ENCODE measurements at places on chromosomes 7 and 10.
A peak's percentile ranks its signal among the peaks of the same experiment; 100 is the strongest.

GRCh38 chr10:71090801-71091200 is 121.6 kb upstream of the UNC5B start:
- no peaks in the 10 kb centered on the region for H3K27me3 ChIP-seq
- no peak overlapping the region for H3K4me3 ChIP-seq
- no peaks in the 10 kb centered on the region for H3K4me1 ChIP-seq
- H3K27ac ChIP-seq = no peak overlapping the region
- peak; percentile 38 for DNase-seq

DNA sequence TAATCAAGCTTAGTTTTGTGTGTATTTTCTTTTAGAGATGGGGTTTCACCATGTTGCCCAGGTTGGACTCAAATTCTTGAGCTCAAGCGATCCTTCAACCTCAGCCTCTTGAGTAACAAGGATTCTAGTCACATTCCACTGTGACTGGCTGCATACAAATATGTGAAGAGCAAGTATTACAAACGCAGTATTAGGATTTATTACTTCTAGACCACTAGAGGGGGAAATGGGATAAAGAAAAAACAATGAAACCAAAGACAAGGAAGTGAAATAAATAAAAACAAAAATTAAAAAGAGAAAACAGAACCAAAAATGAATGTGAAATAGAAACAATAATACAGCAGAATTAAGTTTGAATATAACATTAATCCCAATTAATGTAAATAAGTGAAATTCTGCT is 308.7 kb downstream of the ANKRD30A start:
- no peaks in the 10 kb centered on the region for H3K27me3 ChIP-seq
- H3K27ac ChIP-seq = no peak overlapping the region
- no peak for DNase-seq
- no peak overlapping the region for H3K4me3 ChIP-seq

DNA sequence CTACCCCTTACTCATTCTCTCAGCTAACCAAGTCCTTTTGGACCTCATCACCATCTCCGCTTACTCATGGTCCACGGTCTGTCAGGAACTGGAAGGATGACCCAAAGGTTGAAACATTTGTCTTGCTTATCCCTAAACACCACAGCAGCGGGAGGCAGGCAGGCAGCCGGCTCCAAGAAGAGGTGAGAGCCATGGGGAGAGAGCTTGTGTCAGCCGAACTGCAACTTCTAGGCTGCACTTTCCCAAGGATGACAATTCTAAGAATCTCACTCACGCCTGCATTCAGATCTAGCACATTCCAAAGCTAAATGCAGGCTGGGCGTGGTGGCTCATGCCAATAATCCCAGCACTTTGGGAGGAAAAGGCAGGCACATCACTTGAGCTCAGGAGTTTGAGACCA is 86.0 kb downstream of the SPDYE5 start:
- no peak overlapping the region for H3K4me3 ChIP-seq
- H3K27me3 ChIP-seq = no peaks in the 10 kb centered on the region
- H3K36me3 ChIP-seq = peaks cover 29% of the 10 kb centered on the region
- H3K27ac ChIP-seq = no peak overlapping the region
- H3K4me1 ChIP-seq = no peaks in the 10 kb centered on the region
- DNase-seq = no peak

DNA sequence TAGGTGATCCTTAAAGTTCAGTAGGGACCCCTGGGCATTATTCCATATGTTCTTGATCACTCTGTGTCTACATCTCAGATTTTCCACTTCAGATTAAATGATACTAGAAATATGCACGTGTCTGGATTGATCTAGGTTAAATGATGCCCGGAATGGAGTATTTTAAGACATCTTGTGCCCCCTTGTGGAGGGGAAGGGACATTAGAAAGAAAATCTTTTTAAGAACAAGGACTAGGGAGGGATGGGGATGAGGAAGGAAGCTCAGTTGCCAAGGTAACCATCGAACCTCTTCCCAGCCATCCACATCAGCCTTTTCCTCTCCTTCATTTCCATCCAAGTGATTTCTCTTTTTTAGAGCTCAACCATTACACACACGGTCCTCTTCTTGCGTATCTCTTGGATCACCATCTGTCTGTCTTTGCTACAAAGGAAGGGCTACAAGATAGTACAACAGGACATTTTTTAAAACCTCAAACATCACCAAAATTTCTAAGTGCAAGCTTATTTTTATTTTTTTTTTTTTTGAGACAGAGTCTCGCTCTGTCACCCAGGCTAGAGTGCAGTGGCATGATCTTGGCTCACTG is 40.5 kb downstream of the PRSS2 start:
- no peak overlapping the region for H3K27ac ChIP-seq
- no peak overlapping the region for H3K4me3 ChIP-seq
- DNase-seq = no peak
- H3K27me3 ChIP-seq = no peaks in the 10 kb centered on the region
- no peaks in the 10 kb centered on the region for H3K36me3 ChIP-seq

GRCh38 chr7:107103369-107103768 is 58.9 kb downstream of the PRKAR2B start:
- no peaks in the 10 kb centered on the region for H3K27me3 ChIP-seq
- H3K36me3 ChIP-seq = no peaks in the 10 kb centered on the region
- no peak overlapping the region for H3K27ac ChIP-seq
- no peak for DNase-seq
- no peaks in the 10 kb centered on the region for H3K4me1 ChIP-seq
